CD4-positive, alpha-beta T cell treated with Interferon gamma for 1 hour (primary cell): ENCODE measurements at places on chromosomes 5 and 9.

DNA sequence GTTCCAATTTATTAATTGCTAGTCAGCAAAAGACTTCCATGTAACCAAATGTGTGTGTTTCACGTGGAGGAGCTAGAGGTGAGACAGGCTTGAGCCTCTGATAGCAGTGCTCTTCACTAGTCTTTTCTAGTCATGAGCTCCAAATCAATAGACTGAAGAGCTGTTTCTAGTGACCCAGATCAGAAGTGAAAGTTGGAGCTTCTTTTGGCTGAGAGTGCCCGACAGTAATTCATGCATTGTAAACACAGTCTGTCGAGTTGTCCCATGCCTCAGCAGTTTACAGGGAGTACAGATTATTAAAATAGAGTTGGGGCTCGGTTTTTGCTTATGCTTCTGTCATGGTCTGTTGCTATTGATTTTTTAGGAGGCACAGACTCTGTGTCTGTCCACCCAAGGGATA is 793.1 kb downstream of the DTWD2 start:
- DNase-seq, result no peak

DNA sequence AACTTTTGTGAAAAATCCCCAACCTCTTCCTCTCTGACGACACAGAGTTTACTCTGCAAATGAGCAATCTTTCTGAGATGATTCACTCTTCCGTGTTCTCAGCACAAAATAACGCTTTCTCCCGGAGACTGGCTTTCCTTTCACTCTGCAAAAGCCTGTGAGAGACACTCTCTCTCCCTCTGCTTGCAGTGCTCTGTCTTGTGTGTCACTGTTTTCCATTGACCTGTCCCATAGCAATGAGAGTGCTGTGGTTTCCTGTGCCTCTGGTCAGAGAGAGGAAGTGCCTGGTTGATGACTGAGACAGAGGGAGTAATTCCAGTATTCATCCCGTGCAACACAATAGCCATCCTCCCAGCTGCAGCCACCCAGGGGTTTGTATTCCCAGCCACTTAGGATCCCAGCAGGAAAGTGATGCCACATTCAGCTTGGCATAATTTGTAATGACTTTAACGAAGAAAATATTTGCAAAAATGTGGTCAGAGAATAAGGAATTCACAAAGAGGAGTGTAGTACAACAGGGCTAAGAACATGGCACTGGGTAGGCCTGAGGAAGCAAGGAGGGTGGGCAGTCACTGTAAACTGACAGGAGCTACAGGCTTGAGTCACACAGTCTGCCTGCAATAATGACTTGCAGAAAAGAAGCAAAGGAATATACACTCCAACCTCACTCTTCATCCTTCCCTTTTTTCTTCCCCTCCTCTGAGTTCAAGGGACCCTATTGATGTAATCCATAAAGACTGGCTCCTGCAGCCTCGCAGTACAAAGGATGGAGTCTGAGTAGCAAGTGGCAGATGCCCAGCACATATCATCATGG is 463.5 kb upstream of the RGMB start:
- DNase-seq, result no peak

- no peak for DNase-seq
These were observed 234.6 kb downstream of the CAAP1 start for GRCh38 chr9:26657958-26658357.

DNA sequence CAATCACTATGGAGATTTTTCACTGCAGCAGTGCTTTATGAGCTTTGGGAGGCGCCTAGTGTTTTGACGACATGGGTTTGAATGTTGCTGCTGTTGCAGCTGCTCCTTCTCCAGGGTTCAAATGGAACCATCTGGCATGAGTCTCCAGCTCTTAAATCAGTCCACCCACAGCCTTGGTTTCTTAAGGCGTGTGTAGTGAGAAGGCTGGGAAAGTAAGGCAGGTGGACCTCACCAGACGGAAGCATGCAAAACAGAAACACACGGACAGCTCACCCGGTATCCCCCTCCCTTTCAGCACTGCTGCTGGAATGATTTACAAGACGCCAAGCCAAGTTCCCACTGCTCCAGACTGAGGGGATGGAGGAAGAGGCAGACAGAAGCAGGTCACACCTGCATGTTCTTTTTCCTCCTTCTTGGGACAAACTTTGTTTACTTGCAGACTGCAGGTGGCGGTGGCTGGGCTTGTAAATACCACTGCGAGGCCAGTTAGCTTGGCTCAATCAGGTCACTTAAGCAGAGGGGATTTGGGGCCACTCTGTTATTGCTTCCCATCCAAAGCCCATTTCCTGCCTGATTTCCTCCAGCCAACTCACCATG is 47.4 kb downstream of the ADAM19 start:
- no peak for DNase-seq

DNA sequence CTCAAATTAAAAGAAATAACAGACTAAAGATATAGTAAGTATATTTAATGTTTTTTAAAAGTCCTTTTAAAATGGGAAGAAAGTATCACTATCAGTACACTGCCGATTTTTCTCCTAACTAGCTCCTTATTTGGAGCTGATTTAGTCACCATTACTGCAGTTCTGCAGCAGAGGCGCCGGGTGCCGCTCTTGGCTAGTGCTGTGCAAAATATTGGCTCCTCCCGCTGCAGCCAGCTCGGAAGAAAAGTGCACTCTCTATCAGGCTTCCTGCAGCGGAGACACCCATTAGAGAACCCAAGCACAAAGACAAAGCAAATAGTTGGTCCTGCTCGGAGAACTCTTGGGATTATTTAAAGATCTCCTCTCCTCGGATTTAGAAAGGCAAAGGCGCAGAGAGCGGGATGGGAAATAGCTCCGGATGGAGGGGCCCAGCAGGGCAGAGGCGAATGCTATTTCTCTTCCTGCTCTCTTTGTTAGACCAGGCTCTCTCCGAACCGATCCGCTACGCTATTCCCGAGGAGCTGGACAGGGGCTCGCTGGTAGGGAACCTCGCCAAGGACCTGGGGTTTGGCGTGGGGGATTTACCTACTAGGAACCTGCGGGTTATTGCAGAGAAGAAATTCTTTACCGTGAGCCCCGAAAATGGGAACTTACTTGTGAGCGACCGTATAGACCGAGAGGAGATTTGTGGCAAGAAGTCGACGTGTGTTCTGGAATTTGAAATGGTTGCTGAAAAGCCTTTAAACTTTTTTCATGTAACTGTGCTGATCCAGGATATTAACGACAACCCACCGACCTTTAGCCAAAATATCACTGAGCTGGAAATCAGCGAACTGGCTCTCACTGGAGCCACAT is at the start of gene PCDHGB3:
Gene PCDHGB3 (plus strand): TSS at position 249 of the 855 bp plus-strand sequence. CDS start 153 bp downstream, at position 402.
- peak; percentile 13 for DNase-seq

DNA sequence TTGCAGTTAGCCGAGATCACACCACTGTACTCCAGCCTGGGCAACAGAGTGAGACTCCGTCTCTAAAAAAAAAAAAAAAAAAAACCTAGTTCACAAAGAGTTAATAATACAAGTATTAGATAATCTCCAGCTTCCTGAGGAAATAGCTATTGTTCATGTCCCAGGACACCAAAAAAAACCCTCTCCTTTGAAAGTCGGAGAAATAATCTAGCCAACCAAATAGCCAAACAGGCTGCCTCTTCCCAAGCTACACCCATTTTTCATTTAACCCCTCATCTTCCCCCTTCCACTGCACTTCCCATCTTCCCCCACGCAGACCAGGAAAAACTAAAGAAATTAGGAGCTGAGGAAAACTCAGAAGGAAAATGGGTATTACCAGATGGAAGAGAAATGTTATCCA is 23.6 kb downstream of the CNOT8 start:
- no peak for DNase-seq

DNA sequence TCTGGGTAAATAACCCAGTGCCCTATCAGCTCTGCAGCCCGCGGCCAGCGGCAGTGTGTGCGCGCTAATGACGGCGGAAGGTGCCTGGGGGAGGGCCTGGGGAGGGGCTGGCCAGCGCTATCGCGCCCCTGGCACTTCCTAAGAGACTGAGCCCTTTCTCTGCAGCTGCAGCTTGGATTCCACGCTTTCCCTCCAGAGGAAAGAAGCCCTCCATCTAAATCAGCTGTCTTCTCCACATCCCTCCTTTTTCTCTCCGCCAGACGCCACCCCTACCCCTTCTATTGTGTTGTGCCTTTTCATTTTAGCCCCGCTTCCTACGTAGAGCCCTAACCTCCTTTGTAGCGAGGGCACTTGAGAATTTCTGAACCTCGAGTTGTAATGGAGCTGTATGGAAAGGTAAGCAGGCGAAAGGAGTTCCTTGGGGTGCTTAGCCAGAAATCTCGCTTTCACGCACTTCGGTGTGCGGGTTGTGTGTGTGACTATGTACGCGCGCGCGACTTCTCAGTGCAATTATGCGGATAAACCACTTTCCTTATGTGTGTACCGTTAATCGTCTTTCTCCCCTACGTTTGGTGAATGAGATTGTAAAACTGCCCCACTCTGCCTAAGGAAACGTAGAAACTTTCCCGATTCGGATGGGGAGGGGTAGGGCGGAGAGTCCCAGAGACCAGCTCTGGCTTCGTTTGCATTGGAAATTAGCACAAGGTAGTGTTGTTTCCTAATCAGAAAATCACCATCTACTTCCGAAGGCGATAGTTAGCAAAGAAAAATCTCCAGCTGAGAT is 664 bp upstream of the RAB3C start:
- DNase-seq, result no peak

DNA sequence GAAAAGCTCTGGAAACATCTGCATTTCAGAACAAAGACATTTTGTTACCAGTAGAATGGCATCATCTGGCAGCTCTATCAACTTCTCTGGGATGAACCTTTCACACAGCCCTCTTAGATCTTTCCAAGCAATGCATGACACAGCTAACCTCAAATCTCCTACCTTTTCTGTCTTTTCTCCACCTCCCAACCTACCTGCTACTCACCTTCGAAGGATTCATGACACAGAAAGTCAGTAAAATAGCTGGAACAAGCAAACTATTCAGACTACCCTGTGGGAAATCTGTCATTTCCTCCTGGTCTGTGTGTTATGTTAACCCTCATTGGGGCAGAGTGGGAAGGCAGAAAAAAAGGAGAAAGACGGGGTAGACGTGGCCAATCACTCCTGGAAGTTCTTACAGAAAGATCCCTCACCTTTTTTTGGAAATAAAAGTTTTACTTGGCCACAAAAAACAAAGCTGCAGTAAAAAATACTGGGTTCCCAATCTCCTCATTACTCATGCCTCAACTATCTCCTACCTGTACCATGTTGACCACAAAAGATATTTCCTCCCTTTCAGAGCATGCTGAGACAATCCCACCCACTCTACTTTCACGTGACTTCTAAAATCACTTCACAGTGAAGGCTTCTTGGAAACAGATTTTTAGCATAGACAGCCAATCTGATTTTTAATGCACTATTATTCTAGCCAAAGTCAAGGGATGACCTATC is 362.1 kb upstream of the RFX3 start:
- DNase-seq, result no peak

DNA sequence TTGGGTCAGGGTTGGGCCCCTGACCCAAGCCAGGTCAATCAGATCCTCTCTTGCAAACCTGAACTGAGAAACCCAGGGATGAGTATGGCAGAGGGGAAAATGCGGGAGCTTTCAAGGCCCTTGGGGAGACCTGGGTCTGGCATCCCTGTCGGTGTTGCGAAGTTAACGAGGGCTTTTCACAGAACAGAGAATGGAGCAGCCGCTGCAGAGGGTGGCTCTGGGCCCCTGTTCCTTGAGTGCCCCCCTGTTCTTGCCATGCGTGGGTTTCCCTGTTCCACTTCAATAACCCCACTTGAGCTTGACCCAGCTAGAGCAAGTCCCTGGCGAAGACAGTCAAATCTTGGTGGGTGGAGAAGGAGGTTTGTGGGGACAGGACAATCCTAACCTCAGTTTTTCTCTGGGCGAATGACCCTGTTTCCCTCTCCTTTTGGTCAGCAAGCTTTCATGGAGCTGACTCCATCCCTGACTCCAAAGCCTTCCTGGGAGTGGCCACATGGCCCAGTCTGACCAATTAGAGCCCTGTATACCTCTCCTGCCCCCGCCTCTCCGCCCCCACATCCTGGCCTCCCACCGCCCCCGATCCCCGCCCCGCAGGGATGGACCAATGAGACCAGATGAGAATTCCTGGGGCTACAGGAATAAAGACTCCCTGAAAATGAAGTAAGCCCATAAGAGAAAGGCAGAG is 2.9 kb upstream of the VDAC1 start:
- DNase-seq, result no peak

DNA sequence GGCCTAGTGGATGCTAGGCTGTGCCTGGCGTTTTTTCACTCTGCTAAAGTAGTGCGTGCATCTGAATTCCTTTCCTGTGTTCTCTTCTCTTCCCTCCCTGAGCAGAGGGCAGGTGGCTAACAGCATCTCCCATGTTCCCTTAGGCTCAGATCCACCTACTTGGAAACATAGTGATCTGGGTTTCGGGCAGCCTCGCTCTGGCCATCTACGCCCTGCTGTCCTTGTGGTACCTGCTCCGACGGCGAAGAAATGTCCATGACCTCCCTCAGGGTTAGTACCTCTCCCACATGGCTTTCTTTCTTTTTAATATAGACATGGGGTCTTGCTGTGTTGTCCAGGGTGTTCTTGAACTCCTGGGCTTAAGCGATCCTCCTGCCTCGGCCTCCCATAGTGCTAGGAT is 9.9 kb downstream of the UCK1 start:
- DNase-seq, result no peak

DNA sequence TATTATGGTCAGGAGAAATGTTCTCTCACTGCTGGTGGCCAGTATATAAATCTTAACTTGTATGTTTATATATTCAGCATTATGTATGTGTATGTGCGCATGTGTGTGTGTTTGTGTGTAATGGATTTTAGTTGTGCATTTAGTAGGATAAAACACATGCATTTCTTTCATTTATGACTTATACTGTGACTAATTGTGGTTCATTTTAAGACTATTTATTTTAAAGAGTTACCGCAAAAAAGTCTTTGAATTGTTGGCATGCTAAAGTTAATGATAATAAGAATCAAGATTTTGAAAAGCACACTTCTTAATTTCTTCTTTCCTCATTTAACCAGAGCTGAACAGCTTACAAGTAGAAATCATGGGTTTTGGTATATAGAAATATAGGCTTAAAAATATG is 60.9 kb downstream of the RAI14 start:
- no peak for DNase-seq

DNA sequence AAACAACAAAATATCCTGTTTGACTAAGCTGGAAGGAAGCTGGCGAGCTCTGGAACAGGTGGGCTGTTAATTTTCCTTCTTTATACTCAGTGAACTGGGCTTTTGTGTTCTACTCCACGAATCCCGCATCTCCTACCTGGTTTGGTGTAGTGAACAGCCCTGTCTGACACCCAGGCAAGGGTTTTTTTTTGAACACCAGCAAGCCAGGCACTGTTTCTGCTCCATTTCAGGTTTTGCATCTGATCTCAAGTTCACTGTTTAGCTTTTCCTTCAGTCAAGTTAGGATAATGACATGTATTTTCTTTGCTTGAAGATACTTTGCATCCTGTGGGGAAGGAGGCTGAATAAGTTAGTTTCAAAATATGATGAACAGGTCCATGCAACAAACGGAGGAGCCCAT is 204.5 kb downstream of the SEMA6A start:
- DNase-seq, result no peak
